ENCODE measurements at places on chromosomes 16 and 17. TPM values are rescaled to one million over a fixed set of nuclear protein-coding genes. Genes with fewer than 3 reads are reported as not detected.

FBXL16 gene
- 1.1 TPM for polyA plus RNA-seq

DNA sequence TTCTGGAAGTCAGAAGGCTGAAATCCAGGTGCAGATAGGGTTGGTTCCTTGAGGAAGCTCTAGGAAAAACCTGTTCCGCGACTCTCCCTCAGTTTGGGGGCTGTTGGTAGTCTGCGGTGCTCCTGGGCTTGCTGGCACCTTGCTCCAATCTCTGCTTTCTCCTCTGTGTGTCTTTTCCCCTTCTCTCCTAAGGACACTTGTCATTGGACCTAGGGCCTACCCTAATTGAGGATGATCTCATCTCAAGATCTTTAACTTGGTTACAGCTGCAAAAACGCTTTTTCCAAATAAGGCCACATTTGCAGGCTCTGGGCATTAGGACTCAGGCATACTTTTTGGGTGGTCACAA lies 12.9 kb upstream of the CACNG4 start:
- DNase-seq: no peak

DNA sequence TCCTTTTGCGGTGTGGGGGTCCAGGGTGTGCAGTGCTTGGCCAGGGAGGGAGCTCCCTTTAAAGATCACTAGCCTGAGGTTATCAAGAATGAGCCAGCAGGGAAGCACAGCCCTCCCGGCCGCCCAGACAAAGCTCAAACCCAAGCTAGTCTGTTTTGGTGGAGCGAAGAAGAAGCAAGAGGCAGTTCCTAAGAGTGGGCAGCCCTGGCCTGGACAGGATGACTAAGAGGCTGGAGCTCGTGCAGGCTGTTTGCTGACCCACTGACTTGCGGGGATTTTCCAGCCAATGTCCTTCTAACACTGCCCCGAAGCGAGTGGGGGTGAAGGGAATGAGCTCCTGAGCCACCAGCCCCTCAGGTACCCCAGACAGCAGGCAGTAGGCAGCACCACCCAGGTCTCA lies 134.4 kb downstream of the COPRS start:
- DNase-seq: no peak

- DNase-seq: no peak
Observed at GRCh38 chr17:13182450-13182849, 164.6 kb upstream of the ELAC2 start.

GRCh38 chr16:89331371-89332109 lies 114.0 kb downstream of the ZNF778 start:
- DNase-seq: no peak

DNA sequence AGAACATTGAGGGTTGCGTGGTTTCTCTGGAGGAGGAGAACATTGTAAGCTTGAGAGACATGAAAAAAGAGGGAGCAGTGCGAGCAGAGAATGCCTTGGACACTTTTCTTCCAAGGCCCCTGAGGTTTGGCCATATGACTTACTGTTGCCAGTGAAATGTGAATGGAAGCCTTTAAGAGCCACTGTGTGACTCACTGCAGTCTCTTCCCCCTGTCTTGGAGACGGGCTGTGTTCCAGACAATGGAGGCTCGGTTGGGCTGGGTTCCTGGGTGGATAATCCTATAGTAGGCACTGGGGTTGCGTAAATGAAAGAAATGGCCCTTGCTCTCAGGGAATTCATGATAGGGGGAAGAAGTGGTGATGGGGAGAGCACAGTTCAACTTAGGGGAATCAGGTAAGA lies 75.5 kb downstream of the SHISA9 start:
- no peak for DNase-seq

- DNase-seq: no peak
Observed at GRCh38 chr17:75313941-75314551, 24.8 kb upstream of the SLC25A19 start.
